ENCODE measurements at places on chromosomes 1 and 21. TPM values are rescaled to one million over a fixed set of nuclear protein-coding genes. Genes with fewer than 3 reads are reported as not detected.

- no peak overlapping the region for H3K27ac ChIP-seq
- no peak for DNase-seq
- H3K4me1 ChIP-seq: peaks cover 8% of the 10 kb centered on the region
- no peaks in the 10 kb centered on the region for H3K36me3 ChIP-seq
- no peaks in the 10 kb centered on the region for H3K27me3 ChIP-seq
- no peak overlapping the region for H3K4me3 ChIP-seq
Observed at GRCh38 chr1:32967888-32968568, 3.4 kb upstream of the RNF19B start.

DNA sequence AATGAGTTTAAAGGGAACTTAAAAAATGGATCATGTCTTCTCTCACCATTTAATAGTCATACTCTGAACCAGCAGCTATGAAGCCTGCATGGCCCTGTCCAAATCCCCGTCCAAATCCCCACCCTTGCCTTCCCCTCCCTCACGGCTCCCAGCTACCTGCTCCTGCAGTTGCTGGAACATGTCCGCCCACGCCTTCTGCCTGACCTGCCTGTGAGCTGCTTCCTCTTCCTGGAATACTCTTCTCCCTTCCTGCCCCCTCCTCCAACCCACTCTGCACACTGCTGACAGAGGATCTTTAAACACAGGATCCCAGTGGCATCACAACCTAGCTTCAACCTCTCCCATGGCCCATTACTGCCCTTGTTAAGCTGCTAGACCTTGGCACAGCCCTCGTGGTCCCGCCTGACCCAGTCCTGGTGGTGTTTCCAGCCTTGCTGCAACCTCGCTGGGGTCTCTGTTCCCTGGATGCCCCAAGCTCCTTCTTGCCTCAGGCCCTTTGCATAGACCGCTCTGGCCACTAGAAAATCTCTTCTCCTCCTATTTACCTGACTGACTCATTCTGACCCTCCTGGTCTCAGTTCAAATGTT, 118.3 kb downstream of the PTPRU start:
- H3K4me3 ChIP-seq: no peak overlapping the region
- H3K27me3 ChIP-seq: no peaks in the 10 kb centered on the region
- no peak for DNase-seq
- H3K27ac ChIP-seq: no peak overlapping the region

DNA sequence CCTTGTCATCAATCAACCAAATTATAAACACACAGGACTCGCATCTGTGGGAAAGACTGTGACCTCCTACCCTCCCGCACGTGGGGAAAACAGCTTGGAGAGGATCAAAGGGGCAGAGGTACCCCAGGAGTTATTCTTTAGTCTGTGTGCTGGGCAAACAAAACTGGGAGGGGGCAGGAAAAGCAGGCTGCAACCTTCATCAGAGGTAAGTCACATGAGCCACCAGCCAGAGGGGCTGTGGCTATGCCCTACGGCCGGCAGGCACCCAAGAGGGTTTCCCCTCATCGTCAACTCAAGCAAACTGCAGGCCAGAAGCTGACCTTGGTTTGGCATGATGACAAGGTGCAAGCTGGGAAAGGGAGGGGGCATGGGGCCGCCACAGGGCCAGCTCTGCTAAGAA, 12.5 kb downstream of the SMIM12 start:
- H3K27ac ChIP-seq: no peak overlapping the region
- H3K4me1 ChIP-seq: peaks cover 43% of the 10 kb centered on the region
- no peak for DNase-seq
- H3K36me3 ChIP-seq: peaks cover 3% of the 10 kb centered on the region
- H3K4me3 ChIP-seq: no peak overlapping the region

GRCh38 chr1:167767761-167768160, 46.0 kb downstream of the MPZL1 start:
- H3K4me1 ChIP-seq: no peaks in the 10 kb centered on the region
- H3K27me3 ChIP-seq: no peaks in the 10 kb centered on the region
- no peak for DNase-seq

Gene MCL1
- total RNA-seq: 164 TPM

DNA sequence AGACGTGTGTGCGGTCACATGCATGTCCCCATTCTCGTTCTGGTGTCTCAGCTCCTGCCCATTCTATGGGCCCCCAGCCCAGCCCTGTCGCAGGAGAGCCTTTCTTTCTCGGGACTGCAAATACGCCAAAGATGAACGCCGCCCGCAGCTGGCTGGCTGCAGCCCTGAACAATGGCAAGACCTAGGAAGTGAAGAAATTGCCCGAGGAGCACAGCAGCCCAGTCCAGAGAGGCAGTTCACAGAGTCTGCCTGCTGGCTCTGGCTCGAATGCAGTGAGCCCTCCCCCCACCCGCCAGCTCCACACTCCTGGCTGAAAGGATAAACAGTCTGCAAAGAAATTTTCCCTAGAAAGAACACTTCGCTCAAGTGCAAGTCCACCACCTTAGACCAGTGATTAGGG, 23.3 kb downstream of the PAX7 start:
- no peaks in the 10 kb centered on the region for H3K36me3 ChIP-seq
- H3K27me3 ChIP-seq: peaks cover 34% of the 10 kb centered on the region
- no peaks in the 10 kb centered on the region for H3K4me1 ChIP-seq
- no peak overlapping the region for H3K4me3 ChIP-seq
- no peak overlapping the region for H3K27ac ChIP-seq
